Upper lobe of right lung (tissue), 1 donor: ENCODE measurements at places on chromosomes 2 and 18. TPM values are rescaled to one million over a fixed set of nuclear protein-coding genes. Genes with fewer than 3 reads are reported as not detected.
A peak's percentile ranks its signal among the peaks of the same experiment; 100 is the strongest.

DNA sequence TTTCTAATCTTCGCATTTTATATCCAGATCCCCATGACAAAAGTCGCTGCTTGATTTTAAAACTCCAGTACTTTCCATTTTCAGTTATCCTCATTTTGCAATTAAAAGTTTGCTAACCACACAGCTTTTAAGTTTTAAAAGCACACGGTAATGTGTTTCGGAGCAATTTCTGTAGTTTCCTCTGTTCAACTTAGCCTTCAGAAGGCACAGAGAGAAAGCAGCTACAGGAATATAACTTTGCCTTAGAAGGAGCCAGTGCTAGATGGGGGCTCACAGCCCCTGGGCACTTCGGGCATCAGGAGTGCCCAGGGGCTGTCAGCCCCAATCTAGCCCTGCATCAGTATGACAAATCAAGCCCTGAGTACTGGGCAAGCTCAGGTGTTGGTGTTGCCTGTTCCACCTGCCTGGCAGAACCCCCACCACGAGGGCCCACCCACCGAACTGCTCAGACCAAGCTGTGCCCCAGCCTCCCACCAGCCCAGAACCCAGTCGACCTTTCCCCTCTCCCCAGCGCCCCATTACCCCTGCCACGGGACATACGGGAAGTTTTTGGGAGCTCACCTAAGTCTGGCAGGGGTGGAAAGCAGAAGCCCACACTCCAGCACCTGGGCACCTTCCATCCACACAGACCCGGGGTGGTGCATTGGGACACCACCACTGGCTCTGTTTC lies 47.3 kb downstream of the TRABD2A start:
- DNase-seq, result no peak

- no peak for DNase-seq
These were observed 146.7 kb downstream of the TSN start for GRCh38 chr2:121902171-121902591.

- DNase-seq, result no peak
These were observed 908.5 kb downstream of the DSC3 start for GRCh38 chr18:30134020-30134419.

- DNase-seq, result peak; percentile 51
These were observed 58.8 kb upstream of the HDAC4 start for GRCh38 chr2:239459606-239460005.

Gene LRATD1
- 8.9 TPM for total RNA-seq

Gene NTSR2
- total RNA-seq, result not detected

Gene CNTNAP5
- total RNA-seq, result not detected

DNA sequence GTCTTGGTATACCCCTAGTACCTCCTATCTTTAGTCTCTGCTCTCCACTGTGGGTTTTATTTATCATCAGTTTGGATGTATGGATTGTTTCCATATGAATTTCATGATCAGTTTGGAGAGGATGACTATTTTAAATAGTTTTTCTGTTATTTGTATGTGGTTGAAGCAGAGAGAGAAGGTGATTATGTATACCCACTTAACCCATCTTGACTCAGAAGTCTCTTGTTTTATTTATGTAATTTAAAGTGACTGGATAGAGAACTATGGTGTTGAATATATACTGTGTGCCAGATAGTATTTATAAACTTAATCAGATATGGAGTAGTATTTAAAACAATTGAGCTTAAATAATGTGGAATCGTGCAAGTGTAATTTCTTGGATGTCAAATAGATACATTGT lies 39.9 kb downstream of the SMAD4 start:
- no peak for DNase-seq
